K562 (cell line): ENCODE measurements at places on chromosomes 6 and 20. TPM values are rescaled to one million over a fixed set of nuclear protein-coding genes. Genes with fewer than 3 reads are reported as not detected.

The ZSWIM1 gene
- total RNA-seq = 13.8 and 15.6 TPM in 2 replicates

The KIF25 gene
- 0.24 TPM in 1 of 2 replicates, not detected in the other for total RNA-seq

The MCCD1 gene
- total RNA-seq = not detected in 2 replicates

DNA sequence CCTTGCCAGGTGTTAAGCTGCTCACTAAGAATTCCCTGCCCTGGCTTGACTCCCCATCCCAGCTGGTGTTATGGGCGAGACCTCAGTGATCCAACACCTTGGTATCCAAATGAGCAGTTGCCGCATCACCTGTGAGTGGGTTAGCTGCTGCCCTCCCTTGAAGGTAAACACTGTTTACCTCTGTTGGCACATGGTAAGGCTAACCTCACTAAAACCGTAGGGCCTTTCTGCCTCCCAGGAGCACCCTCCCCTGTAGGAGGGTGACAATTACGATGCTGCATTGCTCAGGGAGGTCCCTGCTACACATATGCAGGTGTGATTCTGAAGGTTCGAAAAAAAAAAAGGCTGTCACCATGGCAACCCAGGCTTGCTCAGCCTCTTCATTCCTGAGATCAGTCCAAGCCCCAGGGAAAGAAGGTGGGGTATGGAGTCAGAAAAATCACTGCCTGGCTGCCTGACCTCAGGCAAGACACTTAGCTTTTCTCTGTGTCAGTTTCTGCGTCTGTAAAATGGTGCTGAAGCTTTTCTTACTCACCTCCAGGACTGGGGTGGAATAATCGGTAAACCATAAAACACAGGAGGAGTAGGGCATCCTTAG, 19.5 kb downstream of the PNPLA1 start:
- DNase-seq = no peak

DNA sequence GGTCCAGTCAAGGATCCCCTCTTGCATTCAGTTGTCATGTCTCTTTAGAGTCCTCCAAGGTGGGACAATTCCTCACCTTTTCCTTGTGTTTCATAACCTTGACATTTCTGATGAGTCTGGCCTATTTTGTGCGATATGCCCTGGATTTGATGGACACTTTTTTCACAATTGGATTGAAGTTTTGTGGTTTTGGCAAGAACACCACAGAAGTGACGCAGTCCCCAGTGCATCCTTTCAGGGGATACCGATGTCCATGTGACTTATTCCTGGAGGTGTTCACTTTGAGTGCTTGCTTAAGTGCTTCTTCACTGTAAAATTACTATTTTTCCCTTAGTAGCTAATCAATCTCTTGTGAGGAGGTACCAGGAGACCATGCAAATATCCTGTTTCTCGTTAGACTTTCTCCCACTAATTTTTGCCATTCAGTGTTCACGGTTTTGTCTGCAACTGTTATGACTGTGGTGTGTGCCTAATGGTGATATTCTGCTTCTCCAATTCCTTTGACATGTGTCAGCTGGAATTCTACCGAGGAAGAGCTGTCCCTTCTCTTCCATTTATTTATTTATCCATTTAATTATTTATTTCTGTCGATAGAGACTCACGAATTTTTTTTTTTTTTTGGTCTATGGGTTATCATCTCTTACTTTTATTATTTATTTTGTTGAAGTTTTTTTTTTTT, 30.8 kb downstream of the BPIFB4 start:
- DNase-seq = no peak

DNA sequence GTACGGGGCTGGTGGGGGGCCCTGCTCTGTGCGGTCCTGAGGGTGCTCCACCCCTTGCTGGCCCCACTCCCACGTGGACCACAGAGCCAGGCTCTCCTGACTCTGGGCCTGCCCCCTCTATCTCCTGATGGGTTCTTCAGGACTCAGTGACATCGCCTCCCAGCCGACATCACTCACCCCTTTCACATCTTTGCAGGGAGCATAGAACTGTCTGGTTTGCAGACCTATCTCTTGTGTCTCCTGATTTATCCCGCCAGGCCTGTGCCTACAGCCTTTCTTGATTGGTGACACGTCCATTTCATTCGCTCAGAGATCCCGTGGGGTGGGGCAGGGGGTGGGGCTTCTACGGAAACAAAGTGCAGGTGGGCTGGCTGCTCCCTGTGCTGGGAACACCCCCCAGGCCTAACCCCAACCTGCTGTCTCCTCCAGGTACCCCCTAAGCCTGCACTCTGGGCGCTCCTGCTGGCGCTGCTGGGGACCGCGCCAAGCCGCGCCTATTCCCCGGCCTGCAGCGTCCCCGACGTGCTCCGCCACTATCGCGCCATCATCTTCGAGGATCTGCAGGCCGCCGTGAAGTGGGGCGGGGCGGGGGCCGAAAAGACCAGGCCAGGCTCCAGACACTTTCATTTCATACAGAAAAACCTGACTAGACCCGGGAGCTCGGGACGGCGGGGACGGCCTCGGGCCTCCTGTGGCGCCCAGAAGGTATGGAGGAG, 1.7 kb downstream of the C20orf204 start:
- peak; percentile 61 for DNase-seq

DNA sequence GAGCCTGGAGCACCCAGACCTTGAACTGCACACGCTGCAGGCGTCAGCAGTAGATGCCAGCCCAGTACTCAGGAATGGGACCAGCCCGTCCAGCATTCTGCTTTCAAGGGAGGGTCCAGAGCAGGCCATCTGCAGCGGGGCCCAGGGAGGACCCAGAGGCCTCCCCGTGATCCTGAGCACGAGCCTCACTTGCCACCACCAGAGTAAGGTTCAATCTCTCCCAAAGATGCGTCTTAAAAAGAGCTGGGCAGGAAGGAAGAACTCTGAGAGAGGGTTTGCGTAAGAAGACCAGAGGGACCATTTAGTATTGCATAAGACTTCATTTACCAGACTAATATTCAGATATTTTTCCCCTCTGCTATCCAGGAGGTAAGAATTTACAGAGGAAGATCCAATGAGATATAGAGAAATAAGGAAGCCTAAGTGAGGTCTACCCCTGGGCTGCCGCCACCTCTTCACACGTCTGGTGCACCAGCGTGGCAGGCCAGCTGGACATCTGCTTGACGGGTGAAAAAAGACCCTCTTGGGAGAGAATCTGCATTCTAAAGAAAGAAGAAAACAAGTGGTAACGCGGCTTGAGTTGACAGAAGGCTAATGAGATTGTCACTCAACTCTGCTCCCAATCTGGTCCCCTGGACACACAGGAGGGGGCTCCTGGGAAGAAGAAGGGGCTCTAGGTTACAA, 107.3 kb downstream of the PRND start:
- DNase-seq = no peak

- DNase-seq = peak; percentile 39
Measured at GRCh38 chr6:26299286-26300042, 65.5 kb upstream of the BTN3A2 start.

DNA sequence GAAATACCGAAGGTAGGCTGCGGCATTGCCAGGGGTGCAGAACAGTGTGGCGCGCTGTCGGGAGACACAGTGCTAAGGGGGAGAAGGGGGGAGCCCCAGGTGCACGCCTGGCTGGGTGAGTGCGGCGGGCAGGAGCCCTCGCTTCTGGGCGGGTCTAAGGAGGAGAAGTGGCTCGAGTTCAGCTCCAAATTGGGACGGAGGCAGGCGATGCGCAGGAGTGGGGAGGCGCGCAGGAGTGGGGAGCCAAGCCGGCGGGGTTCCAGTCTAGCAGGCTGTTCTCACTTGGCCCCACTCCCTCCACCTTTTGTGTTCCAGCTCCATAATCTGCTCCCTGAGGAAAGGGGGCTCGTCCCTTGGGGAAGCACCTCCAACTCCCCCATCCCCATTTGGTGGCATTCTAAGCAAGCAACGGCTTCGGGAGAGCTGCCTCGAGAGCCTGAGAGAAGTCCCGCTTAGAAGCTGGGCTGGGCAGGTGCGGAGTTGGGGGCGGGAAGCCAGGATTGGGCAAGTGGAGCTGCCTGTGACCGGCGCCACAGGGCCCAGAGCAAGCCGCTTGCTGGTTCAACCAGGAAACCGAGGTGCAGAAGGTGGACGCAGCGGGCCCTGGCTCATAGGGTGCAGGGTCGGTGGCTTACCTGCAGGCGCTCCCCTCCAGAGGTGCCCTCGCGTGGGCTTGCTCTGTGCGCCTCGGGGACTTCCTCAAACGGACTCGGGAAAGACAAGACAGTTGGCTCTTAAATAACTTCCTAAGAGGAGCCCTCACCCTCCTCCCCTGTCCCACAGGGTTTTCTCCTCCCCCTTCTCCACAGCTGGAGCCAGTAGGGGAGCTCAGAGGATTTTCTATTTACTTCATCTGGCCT, at the start of gene F13A1:
Gene F13A1 (minus strand): TSS at position 711 of the 860 bp plus-strand sequence. CDS start 1,998 bp downstream, outside the sequence.
- DNase-seq = no peak

GRCh38 chr20:25269057-25269832, 21.4 kb downstream of the PYGB start:
- no peak for DNase-seq

DNA sequence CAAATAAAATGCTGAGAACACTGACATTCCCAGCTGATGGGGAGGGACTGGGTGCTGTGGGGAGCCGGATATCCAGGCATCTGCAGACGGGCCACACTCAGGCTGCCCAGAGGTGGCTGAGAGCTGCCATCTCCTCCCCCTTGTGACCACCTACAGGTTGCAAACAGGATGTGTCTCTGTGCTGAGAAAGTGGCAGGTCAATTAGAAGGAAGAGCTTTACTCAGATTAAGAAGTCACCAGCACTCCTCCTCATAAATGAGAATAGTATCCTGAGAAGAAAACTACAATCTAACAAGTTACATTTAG, 63.0 kb downstream of the HUS1B start:
- no peak for DNase-seq
